ENCODE measurements at places on chromosomes 16 and 17. TPM values are rescaled to one million over a fixed set of nuclear protein-coding genes. Genes with fewer than 3 reads are reported as not detected.
A peak's percentile ranks its signal among the peaks of the same experiment; 100 is the strongest.

GRCh38 chr16:23071196-23072083 lies 77.8 kb downstream of the USP31 start:
- DNase-seq, result no peak
- no peak overlapping the region for H3K4me3 ChIP-seq
- no peak overlapping the region for H3K27ac ChIP-seq
- H3K4me1 ChIP-seq, result no peaks in the 10 kb centered on the region

ATP1B2 gene
- 1.9 TPM for total RNA-seq

CES1 gene
- 11.4 TPM for total RNA-seq

DNA sequence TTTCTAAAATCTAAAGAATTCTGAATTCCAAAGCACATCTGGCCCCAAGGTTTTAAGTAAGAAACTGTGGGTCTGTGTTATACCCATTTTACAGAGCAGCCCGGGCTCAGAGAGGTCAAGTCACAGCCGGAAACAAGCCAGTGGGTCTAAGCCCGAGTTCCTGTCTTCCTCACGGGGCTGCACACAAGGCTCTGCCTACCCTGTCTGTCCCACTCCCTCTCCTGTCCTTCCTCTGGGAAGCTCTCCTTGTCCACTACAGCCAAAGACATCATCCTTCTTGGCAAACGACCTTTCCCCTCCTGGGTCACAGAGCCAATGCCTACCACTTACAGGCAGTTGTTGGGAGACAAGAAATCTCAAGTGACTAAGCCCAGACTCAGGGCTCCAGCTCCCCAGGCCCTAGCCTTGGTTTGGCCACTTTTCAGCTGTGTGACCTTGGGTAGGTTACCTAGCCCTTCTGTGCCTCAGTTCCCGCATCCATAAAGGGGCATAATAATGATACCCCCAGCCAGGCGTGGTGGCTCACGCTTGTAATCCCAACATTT lies 55.6 kb upstream of the MAP3K14 start:
- H3K4me3 ChIP-seq, result no peak overlapping the region
- H3K27ac ChIP-seq, result peak overlapping the region; percentile 69
- no peaks in the 10 kb centered on the region for H3K36me3 ChIP-seq
- no peak for DNase-seq
- H3K4me1 ChIP-seq, result no peaks in the 10 kb centered on the region
